AG09309 (cell line): ENCODE measurements at places on chromosomes 6 and 20.

DNA sequence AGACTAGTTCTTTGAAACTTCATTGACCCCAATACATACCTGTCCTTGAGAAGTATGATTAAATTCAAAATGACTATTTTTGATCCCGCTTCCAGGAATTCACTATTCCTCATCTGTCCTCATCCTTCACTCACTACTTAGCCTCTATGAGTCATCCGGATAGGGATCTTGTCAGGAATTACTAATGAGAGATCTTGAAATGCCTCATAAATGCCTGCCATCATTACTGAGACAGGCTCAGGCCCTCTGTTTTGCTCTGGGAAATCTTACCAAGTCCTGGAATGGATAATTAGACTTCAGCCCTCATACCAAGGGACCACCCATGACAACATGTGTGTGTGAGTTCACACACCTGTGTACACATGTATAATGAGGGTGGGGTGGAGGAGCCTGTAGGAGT is 2.8 kb upstream of the CYP24A1 start:
- DNase-seq: no peak

DNA sequence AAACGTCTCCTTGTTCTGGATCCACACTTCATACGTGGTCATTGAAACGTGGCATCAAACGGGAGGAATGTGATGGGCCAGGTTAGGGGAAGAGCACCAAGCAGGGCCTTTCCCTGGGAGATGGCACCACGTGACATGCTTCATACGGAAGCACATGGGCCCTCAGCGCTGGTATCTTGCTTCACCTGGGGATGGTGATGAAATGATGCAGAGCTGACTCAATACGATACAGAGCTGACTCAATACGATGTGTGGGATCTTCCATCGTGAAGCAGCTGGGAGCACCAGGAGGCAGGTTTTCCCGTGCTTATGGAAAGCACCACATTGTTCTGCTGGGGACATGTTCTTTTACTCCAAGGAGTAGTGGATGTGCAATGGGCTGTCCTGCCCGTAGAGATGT is 22.5 kb upstream of the TAGAP start:
- no peak for DNase-seq

DNA sequence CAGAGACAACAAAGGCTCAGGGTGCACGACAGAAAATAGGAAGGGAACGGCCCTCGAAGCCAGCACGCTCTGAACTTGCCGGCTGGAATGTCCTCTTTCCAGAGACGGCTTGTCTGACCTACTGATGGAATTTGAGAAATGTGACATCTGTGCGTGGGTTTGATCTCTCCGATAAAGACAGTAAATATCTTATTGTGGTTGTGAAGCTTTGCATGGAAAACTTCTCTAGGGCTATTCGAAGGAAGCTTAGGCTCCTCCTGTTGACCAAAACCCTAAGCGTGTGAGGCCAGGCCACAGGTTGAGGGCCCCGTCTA is 247.3 kb downstream of the ZNF217 start:
- DNase-seq: no peak

DNA sequence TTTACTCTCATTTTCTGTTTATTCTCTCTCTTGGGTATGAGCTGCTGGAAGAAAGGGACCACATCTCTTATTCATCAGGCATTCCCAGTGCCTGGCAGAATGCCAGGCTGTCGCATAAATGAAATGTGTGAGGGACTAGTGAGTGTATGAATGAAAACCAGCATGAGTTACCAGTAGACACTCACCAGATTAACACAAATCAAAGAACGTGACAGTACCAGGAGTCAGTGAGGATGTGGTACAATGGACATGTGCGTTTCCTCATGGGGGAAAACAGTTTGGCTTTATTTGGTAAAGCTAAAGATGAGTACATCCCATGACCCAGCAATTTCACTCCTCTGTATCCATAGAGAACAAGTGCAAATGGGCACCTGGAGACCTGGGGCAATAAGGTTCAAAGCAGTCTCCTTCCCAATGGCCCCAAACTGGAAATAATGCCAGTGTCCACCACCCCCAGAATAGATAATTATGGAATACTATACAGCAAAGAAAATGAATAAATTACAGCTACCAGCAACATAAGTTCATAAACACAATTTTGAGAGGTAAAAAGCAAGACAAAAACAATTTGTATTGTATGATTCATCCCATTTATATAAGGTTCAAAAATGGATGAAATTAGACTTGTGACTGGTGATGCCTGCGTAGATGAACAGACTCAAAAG is 93.3 kb downstream of the CDH22 start:
- DNase-seq: no peak

GRCh38 chr20:38184101-38184500 is 19.0 kb upstream of the TGM2 start:
- no peak for DNase-seq

DNA sequence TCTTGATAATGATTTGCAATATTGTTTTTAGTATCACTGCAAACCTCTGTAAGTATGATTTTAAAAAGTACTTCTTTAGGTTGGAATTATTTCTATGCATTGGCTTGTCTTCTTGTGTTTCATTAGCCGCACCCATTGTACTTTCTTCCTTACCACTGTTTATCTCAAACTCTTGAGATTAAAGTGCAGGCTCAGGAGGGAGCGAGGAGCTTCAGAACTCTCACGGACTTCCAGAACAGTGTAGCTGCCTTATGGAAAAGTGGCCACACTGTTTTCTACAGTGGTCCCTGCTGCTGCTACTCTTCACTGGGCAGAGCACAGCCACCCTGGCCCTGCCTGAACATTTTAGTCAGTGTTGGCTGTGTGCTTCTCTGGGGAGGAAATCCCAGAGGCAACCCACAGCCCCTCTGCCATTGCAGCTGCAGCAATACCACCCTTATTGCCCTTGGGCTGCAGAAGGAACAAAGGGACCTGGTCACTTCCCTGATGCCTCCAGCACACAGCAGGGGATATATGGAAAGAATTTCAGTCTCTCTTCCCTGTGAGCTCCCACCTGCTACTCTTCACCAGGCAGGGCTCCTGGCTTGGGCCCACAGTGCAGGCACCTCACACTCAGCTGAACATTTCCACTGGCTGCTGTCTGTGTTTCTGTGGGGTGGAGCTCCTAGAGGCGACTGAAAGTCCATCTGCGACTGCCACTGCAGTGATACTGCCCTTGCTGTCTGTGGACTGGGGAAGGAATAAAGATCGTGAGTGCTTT is 91.7 kb upstream of the MAP3K4 start:
- DNase-seq: no peak

GRCh38 chr20:63434599-63435378 is 37.7 kb downstream of the KCNQ2 start:
- no peak for DNase-seq

GRCh38 chr6:72246926-72247325 is 360.6 kb downstream of the RIMS1 start:
- DNase-seq: no peak

- DNase-seq: no peak
These were observed 284.9 kb downstream of the PRKN start for GRCh38 chr6:162442687-162443086.

- DNase-seq: no peak
These were observed 152.3 kb upstream of the CDH4 start for GRCh38 chr20:61099806-61100205.

- DNase-seq: no peak
These were observed 622 bp downstream of the MAFB start for GRCh38 chr20:40688129-40689099.

GRCh38 chr6:89527634-89528033 is 94.7 kb downstream of the ANKRD6 start:
- DNase-seq: no peak

GRCh38 chr6:118660218-118660569 is 8.8 kb upstream of the CEP85L start:
- DNase-seq: no peak

DNA sequence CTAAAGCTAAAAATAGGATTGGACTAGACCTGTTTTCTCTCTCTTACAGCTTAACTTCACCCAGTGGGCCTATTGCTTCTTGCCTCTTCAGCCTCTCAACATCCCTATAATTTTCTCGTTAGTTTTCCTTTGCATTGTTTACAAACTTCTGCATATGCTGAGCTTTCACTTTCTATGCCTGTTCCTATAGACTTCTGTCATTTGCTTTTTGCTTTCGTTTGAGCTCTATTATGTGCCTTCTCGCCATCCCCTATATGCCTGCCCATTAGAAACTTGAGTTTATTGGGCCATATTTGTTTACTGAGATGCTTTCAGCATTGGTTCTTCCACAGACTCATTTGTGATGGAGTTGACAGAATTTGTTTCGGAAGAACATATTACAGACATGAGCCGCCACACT is 40.9 kb downstream of the NCOA7 start:
- DNase-seq: no peak

DNA sequence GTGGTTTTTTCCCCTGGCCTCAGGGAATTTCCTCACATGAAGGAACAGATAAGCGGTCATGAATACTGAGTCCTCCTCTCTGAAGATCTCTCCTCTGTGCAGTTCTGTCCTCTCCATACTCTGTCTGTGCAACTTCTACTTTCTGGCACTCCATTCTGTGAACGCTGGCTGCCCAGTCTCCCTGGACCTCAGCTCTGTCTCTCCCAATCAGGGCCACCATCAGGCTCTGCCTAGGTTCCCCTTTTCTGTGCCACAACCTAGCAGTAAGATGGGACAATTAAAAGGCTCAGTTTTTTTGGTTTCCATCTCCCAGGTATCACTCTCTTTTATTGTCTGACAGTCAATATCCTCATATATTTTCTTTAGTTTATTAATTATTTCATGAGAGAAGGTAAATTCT is 4.8 kb upstream of the ADGB start:
- DNase-seq: no peak

DNA sequence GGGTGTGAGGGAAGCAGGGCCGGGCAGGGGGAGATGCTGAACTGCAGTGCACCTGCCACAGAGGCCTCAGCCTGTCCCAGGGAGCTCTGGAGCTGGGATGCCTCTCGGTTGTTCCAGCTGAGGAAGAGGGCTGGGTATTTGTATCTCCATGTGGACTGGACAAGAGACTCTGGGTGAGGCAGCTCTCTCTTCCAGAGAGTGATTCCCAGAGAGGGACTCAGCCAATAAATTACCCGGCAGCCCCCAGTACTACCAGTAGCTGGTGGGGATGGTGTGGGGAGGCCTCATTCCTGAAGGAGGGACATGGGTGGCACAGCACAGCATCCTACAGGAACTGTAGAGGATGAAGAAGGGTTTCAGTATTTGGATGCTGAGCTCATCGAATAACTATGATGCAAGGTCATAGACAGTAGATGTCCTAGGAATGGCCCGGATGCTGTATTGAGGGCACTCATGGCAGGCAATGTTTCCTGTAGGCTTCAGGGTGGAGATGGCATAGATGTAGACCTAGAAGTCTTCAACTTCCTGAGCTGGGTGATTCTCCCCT is 1.4 kb downstream of the FGD2 start:
- no peak for DNase-seq

DNA sequence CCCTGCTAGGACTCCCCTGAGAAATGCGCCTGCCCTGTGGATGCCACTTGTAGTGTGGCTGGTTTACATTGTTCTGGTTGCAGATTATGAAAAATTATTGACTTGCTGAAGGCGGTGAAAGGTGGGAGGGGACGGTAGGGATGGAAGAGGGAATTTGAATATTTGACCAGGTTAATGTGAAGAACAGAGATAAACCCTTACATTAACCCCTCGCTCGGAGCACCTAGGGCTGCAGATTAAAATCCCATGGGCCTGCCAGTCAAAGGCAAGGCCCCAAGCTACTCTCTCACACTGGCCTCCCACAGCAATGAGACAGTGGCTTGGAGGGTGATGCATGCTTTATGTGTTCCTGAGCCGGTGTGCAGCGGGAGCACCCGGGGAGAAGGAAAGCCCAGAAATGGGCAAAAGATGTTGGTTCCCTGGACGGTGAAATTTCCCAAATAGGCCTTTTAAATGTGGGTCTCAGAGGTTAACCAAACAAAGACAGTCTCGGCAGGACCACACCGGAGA is 2.5 kb downstream of the FOXF2 start:
- no peak for DNase-seq

- no peak for DNase-seq
These were observed 34.6 kb downstream of the HLA-F start for GRCh38 chr6:29757701-29758293.

- no peak for DNase-seq
These were observed 5.6 kb downstream of the TCEA2 start for GRCh38 chr20:64068386-64069208.

DNA sequence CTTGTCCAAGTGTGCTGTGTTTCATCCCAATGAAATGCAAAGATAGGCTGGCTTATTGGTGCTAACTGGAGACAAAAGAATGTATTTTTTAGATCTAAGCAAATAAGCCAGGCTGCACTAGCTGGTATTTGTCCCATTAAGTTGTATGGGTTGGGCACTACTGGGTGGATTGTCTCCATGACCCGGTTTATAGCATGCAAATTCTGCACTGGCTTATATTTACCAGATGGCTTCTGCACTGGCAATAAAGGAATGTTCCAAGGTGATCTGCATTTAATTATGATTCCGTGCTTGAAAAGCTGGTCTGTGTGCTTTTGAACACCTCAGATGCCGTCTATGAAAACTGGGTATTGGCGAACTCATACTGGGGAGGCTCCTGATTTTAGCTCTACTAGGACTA is 61.4 kb upstream of the MOCS1 start:
- DNase-seq: no peak

DNA sequence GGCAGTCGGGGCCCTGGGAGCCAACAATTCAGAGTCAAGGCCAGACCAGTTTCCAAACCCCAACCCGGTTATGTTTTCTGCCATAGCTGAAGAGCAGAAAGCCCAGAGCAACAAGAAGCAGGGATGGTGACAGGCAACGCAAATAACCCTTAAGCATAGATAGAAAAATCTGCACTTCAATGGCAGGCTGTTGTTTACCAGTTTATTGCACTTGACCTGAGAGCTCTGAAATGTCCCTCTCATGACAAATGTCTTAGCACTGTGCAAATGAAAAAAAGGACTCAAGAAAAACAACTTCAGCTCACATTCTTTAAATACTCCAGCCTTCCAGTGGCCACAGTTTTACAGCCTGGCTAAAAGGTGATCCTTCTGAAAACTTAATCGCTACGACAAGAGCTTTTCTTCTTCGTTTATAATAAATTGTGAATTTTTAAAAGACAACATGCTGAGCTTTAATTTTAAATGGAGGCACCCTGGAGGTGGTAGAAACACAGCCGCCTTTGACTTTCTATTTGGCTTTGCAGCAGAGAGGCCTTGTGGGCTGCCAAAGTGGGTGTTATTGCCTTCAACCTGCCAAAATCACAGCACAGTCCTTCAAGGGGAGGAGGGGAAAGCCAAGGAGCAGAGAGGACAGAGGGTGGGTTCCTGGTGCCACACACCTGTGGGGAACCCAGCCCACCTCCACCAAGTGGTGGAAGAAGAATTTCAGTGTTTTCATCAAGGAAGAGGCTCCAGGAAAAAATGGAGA is 289.5 kb upstream of the CDYL start:
- no peak for DNase-seq

DNA sequence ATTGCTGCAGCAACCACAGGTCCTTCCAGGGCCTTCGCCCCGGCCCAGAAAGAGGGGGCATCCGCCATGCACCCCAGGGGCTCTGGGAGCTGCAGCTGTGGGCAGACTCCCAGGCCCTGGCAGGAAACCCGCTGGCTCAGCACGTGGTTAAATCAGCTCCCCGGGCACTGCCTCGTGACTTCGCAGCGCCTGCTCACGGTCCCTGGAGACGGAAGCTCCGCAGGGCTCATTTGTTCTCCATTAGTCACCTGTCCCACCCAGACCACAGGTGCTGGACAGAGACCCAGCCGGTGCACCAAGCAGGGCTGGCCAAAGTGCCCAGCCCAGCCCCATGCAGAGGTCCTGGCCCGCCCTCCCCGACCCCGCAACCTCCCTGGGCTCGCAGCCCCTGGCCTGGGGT is 14.7 kb downstream of the KCNQ2 start:
- DNase-seq: no peak

GRCh38 chr6:65505736-65506135 is 201.3 kb downstream of the EYS start:
- no peak for DNase-seq
